ENCODE measurements at places on chromosomes 7 and 10.

- no peak for DNase-seq
These were observed 900.1 kb downstream of the TYW1 start for GRCh38 chr7:67896721-67897120.

DNA sequence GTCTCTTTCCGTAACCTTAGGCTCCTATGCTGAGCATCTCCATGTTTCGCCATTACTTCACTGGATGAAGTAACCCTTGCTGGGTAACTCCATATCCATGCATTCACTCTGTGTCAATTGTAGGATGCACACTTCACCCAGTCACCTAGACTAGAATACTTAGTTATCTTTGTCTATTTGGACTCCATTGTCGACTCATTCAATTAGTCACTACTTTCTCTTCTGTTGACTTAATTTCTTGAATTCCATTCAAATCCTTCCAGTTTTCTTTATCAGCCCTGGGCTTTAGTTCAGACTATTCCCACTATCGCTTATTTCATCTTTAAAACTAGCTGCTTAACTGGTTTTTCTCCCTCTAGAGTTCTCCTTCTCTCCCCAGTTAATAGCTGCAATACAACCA is 111.3 kb upstream of the TNS3 start:
- no peak for DNase-seq

GRCh38 chr7:151982806-151983205 is 26.6 kb downstream of the GALNTL5 start:
- no peak for DNase-seq

DNA sequence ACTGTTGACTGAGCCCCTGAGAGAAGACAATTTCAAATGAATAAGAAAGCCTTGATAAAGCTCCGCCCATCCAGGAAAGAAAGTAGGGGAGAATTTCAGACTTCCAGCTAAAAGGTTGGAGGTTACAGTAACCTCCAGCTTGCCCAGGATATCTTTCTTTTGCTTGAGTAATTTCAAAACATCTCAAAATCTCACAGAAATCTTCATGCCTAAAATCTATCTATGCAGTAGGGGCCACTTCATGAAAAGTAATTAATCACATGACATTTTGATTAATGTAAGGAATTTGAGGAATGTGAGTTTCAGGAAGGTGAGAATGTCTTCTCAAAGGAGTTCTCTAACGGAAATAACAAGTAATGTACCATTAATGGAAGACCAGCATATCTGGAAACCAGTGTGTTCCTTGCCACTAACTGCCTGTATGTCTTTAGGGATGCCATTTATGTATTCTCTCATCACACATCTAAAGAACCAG is 24.2 kb downstream of the TRIL start:
- DNase-seq: no peak

GRCh38 chr7:156510966-156511365 is 129.6 kb upstream of the RNF32 start:
- no peak for DNase-seq

DNA sequence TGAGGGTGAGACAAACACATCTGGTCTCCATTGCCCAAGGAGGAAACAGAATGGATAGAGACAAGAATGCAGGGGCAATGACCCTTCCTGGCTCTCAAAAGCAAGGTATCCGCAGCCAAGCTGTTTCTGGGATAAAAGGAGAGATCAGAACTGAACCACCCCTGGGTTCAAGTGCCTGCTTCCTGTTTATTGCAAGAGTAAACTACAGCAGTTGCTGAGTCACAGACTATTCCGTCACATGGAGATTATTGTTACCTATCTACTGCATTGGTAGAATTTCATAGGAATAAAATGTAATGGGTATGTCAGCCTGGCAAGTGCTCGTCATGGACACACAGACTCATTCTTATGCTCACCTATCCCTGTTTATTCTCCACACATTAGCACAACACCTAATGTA is 821.6 kb downstream of the GRID1 start:
- DNase-seq: no peak

- DNase-seq: no peak
These were observed 3.4 kb upstream of the PPP1R17 start for GRCh38 chr7:31683445-31684225.

GRCh38 chr7:16599860-16600259 is 45.7 kb downstream of the ANKMY2 start:
- no peak for DNase-seq

- no peak for DNase-seq
These were observed 10.1 kb downstream of the KCNIP2 start for GRCh38 chr10:101833466-101833865.

DNA sequence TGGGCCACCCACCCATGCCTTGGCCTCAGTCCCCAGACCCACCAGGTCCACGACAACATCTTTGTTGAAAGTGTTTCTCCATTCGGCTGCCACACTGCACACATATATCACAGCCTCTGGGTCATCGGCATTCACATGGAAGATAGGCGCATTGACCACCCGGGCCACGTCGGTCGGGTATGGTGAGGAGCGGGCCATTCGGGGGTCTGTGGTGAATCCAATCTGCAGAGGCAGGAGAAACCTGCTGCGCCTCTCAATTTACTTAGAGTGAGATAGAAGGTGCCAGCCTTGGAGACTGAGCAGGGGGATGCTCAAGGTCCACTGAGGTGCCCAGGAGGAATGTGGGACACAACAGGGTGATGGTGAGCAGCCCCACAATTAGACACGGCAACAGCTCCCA is 16.4 kb downstream of the OGDHL start:
- no peak for DNase-seq

- no peak for DNase-seq
These were observed 113.6 kb downstream of the ADCY1 start for GRCh38 chr7:45687721-45688120.
